ENCODE measurements at places on chromosomes 5 and 9.
A peak's percentile ranks its signal among the peaks of the same experiment; 100 is the strongest.

GRCh38 chr5:109703829-109704228 is 14.1 kb downstream of the MAN2A1 start:
- no peak for DNase-seq

DNA sequence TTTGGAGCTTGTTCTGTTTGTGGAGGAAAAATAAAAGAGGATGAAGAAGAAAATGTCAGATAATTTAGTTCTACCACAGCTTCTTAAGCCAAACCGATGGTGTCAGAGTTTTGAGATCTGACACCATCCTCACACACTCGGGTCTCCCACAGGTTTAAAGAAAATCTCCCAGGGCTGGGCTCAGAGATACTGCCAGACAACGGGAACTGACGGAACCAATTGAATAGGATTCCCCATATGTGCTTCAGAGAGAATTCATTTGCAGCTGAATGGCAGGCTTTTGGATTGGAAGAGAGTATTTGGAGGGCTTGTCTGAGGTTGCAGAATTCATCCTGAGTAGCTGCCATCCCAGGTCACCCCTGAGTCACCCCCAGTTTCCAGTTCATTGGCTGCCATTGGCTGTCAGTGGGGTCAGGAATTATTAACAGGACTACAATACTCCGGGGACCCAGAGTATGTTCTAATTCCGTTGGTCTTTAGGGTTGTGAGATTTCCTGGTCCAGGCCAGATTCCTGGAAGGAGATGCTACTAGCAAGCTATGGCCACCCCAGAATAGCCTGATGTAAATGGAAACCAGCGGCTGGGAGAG is 131.3 kb downstream of the PDZD2 start:
- DNase-seq: no peak

- no peak for DNase-seq
Observed at GRCh38 chr5:36897616-36898015, 21.0 kb downstream of the NIPBL start.

- no peak for DNase-seq
Observed at GRCh38 chr9:37836386-37836785, 35.8 kb downstream of the DCAF10 start.

DNA sequence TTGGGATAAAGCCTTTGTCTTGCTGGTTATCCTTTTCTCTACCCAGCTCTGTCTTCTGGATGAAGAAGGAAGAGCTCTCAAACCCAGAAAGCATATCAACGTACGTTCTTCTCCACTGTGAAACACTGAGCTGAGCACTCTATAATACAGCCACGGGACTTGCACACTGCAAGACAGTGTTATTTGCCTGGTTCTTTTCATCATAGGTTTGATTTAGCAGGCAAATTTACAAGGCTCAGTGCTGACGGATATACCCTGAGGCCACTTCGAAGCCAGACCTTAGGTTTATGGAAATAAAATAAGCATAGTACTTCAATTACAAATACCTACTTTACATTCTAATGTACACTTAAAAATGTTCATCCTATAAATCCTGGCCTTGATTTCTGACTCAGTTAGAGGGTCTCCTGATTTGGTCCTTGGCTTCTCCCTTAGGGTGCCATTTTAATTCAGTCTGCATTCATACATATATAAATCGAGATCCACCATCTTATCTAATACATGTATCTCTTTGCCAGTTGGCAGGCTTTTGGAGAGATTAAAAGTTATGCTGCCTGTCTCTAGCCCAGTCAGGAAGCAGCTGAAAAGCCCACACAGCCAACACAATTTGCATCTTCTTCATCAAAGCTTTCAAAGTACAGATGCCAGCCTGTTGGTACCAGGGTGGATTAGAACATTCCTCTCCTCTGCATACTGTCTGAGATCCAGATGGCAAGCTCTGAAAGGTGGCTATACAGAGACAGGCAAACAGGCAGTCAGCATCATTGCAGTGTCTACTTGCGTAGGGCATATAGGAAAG is 194.4 kb downstream of the DEPDC1B start:
- DNase-seq: no peak

DNA sequence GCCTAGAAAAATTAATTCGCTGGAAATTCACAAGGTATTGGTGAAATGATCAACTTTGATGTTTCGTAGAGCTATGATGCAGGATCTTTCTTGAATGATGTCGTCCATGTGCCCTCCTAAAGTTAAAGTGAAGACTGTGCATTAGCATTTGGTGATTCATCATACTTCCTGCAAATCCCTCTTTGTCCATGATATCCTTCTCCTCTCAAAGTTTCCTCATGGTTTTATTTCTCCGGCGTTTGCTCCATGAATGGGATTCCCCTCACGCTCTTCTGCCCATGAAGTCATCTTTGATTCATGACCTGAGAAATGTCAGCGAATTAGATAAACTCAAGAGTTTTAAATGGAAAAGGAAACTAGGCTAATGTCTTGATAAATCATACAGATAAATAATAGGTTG is 372.7 kb downstream of the PSAT1 start:
- no peak for DNase-seq

GRCh38 chr5:42547141-42547540 is 123.9 kb downstream of the GHR start:
- no peak for DNase-seq

GRCh38 chr9:76595645-76596044 is 136.7 kb downstream of the GCNT1 start:
- no peak for DNase-seq

- DNase-seq: no peak
Observed at GRCh38 chr5:37604290-37604689, 225.2 kb downstream of the WDR70 start.

DNA sequence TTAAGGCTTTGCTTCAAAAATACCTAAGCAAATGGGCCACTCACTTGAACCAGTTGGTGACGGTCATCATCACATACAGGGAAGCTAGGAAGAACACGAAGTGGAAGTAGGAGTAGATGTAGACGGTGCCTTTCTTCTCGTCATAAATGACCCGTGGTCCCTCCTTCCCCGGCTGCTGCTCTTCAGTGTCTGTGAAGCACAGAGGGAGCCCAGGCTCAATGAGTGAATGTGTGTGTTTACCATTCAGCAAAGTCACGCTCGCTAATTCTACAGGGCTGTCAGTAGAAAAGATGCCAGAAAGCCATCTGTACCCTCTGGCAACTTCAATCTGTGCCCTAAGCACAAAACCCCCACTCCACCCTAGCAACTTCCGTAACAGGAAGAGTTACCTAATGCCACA is 109.8 kb downstream of the SERINC5 start:
- DNase-seq: no peak

DNA sequence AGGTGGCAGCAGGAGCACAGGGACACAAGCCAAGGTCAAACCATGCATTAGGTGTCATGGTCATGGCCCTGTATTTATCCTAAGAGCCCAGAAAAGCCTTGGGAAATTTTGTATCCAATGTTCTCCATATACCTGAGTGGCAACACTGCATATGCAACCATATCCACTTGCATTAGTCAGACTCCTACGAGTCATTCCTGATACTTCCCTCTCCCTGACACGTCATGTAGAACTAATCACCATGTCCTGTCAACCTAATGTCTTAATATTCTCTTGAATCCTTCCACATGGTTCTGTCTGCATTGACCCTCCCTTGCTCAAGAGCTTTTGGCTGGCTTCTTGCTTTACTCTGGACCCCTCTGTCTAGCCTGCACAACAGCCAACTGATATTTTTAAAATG is 9.4 kb downstream of the SCGB3A2 start:
- DNase-seq: no peak

GRCh38 chr9:88433583-88434255 is 45.5 kb downstream of the SPIN1 start:
- no peak for DNase-seq

DNA sequence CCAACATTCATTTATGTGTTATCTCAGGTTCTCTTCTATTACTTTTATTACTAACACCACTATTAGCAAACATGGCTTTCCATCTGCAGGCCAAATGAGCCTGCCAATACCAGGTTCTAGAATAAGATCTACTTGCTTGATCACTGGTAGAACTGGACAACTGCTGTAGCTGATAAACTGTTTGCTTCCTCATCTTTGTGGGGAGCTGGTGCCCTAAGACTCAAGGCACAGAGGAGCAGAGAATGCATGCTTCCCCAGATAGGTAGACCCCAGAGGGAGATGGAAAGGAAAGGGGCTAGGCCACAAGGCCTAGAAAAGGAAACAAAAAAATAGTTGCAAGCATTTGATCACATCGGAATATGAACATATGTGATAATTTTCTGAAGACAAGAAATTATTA is 30.7 kb upstream of the AUH start:
- no peak for DNase-seq

DNA sequence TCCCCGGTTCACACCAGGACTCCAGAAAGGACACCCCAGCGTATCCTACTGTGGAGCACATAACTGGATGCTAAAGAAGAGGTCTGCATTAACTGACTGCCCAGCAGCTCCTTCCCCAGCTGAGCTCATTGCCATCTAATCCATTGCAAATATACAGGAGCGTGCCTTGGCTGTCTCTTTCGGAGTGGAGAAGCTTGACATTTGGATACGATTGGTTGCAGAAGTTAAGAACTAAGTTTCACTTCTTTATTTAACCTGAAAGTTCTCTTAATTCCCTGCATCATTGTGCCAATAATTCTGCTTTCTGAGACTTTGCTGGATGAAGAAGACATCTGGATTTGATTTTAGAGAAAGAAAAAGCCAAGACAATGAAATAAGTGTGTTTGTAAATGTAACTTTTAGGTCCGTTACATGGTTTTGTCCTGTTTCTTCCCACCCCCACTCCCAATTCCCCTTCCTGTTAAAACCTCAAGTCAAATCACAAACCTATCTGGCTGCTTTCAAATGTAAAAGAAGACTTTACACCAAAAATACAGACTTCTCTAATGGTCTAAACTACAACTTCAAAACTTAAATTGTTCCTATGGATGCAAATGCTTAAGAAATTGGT is 33.9 kb downstream of the TAS2R1 start:
- DNase-seq: no peak

GRCh38 chr5:164422400-164422799 is 917.0 kb downstream of the MAT2B start:
- DNase-seq: peak; percentile 6

GRCh38 chr9:69678843-69679538 is 6.8 kb upstream of the APBA1 start:
- no peak for DNase-seq

- no peak for DNase-seq
Observed at GRCh38 chr5:77662635-77663034, 24.1 kb upstream of the OTP start.

GRCh38 chr5:10538789-10539686 is 24.8 kb upstream of the ANKRD33B start:
- no peak for DNase-seq

DNA sequence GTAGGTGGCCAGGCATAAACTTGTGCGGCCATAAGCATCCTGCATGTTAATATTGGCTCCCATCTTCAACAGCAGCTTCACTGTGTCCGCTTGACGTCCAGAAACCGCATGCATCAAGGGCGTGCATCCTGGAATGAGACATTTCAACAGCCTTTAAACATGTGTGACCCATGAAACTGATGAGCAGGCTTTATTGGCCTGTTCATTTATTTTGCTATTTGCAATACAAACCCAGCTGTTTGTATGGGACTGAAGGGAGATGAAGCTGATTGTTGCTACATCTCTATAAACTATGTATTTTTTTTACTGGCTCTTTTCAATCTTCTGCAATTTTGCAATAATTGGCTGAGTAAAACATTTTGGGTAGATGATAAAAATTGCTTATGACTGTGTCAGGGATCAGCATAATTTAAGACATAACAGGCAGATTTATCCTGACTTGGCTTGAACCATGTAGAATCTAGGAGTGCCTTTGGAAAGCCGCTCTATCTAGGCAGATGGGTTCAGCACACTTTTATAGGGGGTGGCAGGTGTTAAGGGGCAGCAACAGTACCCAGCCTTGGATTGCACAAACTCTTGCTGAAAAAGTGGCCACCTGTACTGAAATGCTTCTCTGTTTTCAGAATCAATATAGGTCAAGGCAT is 56.9 kb downstream of the ANKRD55 start:
- no peak for DNase-seq

Data from NCI-H748 treated with DMSO at 0.1 percent for 48 hours (cell line).